ENCODE measurements at places on chromosomes 3 and 15.
A peak's percentile ranks its signal among the peaks of the same experiment; 100 is the strongest.

DNA sequence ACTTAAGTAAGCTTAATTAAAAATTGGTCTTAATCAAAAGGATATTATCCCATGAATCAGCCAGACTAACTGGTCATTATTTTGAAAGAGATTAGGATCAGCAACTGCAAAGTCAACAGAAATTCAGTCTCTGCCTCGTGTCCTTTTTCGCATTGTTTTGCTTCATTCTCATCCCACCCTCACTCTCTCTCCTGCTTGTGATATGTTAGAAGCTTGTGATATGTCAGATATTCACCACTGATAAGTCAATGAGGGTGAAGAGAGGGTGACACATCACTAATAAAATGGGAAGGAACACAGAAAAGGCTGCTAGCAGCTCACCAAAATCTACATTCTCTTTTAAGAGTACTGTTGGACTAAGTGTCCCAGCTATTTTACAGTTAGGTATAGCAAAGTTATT, 146.1 kb downstream of the SUCNR1 start:
- no peak for DNase-seq

- DNase-seq = no peak
Measured at GRCh38 chr15:68210409-68210756, 5.3 kb upstream of the CALML4 start.

DNA sequence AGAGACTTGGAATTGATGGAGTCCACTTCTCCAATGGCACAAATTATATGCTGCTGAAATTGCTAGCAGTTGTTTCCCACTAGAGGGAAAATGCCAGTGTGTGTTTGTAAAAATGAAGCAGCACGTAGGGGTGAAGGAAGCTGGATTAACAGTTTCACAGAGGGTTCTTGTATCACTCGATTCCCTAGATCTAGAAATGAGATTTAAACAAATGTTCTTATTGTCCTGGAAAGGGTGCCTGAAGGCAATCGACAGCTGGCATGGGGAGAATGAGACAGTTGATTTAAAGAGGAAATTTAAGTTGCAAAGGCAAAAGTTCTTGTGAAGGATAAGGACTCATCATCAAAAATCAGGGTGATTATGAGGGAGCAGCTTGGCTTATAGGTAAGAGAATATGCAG, 234.8 kb upstream of the ARPP21 start:
- DNase-seq = no peak

DNA sequence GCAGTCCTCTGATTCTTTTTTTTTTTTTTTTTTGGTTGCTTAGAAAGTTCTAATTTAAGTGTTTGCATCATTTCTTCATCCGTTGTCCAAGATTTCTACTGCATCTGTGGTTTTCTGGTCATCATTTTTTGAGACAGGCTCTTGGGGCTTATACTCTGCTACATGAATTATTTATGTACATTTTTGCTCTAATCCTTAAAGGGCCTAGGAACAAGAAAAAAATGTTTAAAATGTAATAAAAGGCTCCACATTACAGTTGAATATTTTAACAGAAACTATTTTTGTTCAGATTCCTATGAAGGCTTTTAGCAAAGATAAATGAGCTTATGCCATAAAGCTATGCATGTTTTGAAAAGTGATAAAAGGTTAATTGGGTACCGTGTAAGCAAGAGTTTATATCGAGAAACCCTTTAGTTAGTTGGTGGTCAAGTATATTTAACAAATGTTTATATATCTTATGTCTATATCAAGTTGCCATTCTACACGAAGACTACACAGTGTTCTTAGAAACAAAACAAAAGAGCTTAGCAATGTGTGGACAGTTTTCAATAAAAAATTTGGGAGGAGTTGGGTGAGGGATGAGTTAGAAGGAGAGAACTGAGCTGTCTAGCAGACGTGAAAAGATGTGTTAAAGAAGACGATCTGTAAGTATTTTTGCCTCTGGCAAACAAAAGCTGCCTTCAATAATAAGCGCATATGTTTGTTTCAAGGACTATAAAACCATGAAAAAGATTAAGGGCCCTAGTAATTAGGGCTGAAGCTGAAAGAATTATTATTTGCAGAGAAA, 563.6 kb upstream of the NAALADL2 start:
- peak; percentile 81 for DNase-seq

GRCh38 chr15:58748852-58749531, 515 bp downstream of the ADAM10 start:
- peak; percentile 41 for DNase-seq

DNA sequence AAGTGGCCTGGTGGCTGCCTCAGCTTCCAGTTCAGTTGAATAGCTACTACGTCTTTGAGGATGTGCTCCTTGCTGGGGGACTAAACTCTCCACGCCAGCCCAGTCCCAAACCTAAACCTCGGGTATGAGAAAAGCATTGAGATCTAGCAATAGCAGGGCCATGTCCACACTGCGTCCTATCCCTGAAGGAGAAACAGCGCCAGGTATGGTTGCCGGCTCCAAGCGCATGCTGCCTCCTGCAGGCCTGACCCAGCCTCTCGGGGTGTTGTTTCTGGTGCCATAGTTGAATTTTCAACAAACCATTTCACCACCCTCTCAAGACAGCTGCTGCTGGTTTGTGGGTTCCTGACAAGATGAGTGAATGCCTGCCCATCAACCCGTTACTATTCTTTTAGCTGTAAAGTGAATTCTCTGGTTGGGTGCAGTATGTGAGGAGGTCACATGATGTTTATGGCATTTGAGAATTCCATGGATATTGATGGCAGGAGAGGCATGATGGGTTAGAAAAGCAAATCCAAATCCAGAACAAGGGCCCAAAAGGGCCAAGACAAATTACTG, 13.0 kb upstream of the SLC28A1 start:
- DNase-seq = no peak

- no peak for DNase-seq
Measured at GRCh38 chr3:158509891-158510290, 61.1 kb upstream of the MLF1 start.

- no peak for DNase-seq
Measured at GRCh38 chr3:128492671-128493569, at the start of gene GATA2. Gene GATA2 (minus strand): TSS chr3:128493201. CDS start chr3:128487031, 6,170 bp downstream.

- DNase-seq = peak; percentile 84
Measured at GRCh38 chr3:155233213-155233612, 60.3 kb downstream of the STRIT1 start.

GRCh38 chr15:53046153-53046790, 256.1 kb upstream of the ONECUT1 start:
- DNase-seq = no peak

DNA sequence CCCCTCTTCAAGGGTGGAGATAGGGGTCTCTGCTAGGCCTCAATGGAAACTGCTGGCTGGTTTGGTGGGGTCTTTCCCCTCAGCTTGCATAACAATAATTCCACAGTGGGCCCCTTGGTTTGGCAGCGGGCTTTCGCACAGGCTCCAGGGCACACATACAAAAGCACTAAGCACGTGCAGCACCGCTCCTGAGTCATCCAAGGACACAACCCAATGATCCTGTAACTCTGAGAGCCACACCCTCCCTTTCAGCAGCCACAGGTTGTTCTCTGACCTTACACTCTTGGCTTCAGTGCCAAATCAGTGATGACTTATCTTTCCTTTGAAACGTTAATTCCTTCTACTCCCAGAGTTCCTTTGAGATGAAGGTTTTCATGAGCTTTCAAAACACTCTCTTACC, 41.7 kb downstream of the DAPK2 start:
- DNase-seq = no peak

DNA sequence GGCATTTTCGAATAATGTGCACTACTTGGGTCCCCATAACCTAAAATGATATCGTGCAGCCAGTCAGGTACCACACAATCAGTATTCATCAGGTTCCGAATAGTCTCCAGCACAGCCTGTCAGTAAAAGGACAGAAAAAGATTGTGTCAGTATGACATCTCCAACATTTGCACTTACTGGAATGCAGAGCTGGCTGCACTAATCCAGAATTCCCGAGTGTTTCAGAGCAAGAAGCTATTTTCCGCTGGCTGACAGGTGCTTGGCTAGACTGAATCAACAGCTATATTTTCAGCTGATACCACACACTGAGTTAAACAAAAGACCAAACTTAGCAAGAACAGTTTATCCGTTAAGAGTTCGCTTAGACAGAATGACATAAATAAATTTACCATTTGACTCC, 68.8 kb downstream of the AQR start:
- DNase-seq = no peak

GRCh38 chr3:190533511-190534281, 19.8 kb downstream of the IL1RAP start:
- DNase-seq = peak; percentile 90

DNA sequence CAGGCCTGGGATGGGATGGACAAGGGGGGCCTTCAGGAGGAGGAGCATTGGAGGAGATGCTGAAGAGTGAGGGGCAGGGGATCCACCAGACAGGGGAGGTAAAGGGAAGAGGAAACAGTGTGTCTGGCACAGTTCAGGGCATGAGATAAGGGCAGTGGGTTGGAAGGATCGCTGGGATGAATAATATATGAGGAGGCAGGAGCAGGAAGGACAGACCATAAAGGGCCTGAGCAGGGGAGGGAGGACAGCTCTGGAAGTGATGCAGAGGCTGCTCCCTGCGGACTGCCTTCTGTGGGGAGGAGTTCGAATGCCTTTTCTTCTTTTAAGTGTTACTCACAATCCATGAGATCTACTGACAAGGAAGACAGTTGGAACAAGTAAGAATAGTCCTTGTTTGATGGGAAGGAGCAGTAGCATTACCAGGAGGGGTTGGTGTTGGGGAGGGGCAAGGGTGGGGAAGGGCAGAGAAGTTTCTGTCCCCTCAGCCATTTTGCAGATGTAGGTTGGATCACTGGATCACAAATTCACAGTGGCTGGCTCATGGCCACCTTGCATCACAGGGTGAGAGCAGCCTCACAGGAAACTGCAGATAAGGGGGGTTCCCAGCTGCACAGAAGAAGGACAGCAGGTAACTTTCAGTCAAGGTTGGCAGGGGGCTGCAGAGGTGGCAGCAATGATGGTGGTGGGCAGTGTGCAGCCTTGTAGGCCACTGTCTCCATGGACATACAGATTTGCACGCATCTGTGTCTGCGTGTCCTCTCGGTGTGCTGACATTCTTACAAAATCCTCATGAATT, 91.9 kb upstream of the SNRPN start:
- DNase-seq = no peak

DNA sequence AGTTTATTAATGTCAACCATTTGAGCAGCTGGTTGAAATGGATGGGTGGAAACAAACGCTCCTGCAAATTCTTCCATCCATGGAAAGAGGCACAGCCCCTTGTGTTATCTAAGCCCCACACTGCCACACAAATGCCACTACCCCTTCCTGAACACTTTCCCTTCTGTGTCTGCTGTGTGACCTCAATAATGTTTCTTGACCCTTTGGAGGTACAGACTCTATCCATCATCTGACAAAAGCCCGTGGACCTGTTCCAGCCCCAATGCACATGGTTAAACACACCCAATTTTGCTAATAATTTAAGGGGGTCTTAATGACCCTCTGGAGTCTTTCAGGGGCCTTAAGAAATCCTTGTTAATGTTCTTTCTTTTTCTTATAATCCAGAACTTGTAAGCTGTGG, 482.2 kb upstream of the CFAP20DC start:
- DNase-seq = no peak

DNA sequence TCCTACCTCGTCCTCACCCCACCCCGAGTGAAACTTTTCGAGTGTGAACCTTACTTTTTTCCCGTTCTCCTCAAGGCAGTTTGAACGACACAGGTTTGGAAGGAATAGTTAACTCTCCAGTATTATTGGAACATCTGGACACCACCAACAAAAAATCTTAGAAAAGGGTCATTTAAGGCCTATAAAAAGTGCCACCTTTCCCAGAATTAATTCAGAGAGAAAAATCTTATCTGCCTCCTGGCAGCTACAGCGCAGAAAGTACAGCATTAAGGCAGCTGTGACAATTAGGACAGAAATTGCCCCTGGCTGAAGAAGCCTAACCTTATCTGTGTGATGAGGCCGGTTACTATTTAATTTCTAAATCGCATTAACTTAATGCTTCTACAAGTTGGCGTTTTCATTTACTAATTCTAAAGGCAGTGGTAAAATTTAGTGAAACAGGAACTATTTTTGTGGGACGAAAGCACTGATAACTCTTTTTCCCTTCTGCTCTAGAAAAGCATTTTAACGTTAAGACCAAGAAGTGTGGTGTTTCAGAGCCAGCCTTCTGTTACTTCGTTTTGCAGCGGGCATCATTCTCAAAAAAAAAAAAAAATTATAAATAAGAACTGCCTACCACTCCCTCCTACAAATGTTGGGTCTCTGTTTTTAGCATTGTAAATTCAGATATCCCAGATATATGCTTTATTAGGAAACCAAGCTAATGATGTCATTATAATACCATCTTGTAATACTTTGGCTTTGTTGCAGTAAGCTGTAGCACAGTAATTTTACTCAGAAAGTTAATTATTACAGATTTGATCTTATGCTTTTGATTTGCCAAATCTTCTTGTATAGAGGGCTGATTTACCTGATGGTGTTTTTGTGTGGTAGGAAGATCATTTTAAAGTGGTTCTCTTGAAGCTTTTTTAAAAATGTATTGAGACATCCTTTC, 1.4 kb downstream of the ATP11B start:
- no peak for DNase-seq

GRCh38 chr15:90006217-90007075, 5.3 kb downstream of the ZNF710 start:
- DNase-seq = no peak
